Activated CD8-positive, alpha-beta T cell treated with anti-CD3 and anti-CD28 coated beads for 36 hours (primary cell): ENCODE measurements at places on chromosomes 1 and 21.

DNA sequence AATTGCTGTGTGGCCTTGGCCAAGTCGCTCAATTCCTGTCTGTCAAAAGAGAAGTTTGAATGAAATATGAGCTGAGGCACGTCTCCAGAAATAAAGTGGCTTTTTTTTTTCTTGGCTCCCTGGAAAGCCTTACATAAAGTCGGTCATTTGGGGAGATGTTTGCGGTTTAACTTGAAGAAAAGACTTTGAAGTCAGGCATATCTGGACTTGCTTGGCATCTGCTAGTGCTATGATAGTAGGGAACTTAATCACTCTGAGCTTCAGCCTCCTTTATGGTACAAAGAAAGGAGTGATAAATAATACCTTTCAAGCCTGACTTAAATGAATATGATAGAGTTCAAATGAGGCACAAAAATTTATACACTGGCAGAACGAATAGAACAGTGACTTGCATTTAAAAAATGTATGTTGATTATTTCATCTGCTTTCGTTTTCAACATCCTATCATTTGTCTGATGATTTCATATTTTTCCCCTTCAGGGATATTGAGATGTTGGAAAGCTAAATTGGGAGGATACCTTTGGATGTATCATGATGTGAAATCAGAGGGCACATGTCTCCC lies 60.2 kb downstream of the FASLG start:
- DNase-seq: no peak

- peak; percentile 69 for DNase-seq
Observed at GRCh38 chr1:196723325-196724185, 51.1 kb upstream of the CFHR3 start.

DNA sequence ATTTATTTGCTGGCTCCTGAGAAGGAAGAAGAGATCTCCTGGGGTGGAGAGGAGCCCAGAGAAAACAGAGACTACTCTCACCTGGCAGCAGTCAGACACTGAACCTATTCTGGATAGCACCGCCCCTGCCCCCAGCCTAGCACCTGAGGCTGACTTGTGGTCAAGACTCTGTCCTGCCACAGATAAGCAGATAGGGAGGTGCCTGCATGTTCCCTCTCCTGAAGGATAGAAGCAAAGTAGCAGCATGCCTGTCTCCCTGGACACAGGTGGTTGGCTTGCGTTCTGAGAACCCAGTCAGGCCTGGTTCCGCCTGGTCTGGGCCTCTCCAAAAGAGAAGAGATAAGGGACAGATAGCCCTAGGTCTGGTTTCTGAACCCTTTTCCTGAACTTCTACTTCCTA lies 1.3 kb upstream of the EFNA3 start:
- no peak for DNase-seq

- no peak for DNase-seq
Observed at GRCh38 chr1:65443647-65444046, 23.2 kb downstream of the LEPR start.

DNA sequence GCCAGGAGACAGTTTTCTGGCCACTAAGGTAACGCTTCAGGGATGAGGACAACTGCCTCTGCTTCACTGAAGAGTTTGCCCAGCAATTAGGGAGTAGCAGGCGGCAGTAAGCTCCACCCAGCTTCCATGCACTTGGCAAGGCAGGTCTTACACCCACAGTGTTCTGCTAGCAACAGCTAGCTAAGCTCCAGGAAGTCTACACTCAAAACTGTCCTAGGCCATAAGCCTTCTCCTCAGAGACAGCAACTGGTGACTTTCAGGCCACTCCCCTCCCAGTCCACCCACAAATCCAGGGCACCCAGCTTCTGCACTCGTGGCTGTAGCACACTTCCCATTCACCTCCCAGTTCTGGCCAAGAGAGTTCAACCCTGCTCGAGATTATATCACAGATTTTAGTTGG lies 47.3 kb downstream of the KMO start:
- no peak for DNase-seq

GRCh38 chr1:171769754-171770153 lies 11.7 kb upstream of the METTL13 start:
- no peak for DNase-seq

- no peak for DNase-seq
Observed at GRCh38 chr1:28421744-28422143, 52.2 kb downstream of the PHACTR4 start.

DNA sequence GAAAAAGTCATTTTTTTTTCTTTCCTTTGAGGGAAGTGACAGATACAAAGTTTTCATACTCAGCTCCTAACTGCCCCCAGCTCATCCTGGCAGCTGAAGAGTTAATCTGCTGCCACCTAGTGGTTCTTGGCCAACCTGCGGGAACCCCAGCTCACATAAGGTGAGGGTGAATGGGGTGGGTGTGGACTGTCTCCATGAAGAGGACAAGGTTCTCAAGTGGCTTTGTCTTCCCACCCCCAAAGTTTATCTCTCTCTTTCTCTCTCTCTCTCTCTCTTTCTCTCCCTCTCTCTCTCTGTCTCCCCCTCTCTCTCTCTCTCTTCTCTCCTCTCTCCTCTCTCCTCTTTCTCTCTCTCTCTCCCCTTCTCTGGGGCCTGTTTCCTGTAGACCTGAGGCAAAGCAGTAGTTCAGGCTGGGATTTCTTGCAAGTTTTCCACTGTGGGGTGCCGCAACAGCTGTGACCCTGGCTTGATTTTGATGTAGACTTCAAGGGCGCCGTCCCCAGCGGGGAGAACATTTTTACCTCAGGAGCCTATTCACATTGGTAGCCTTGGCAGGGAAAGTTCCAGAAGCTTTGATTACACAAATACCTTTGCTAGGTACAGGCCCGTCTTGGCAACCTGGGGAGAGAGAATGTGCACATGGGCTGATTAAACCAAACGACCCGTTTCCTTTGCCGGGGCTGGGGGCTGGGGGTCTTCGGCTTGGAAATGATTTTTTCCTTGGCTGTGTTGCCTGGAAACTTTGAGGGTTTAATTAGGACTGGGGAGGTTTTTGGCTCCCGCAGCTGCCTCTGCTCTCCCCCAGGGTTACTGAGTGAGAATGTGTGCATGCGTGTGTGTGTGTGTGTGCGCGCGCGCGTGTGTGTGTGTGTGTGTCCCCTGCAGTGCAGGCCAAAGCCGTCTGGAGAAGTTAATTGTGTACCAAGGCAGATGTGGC lies 135.9 kb downstream of the TM2D1 start:
- peak; percentile 83 for DNase-seq

- no peak for DNase-seq
Observed at GRCh38 chr1:21198929-21199328, 22.2 kb upstream of the EIF4G3 start.

DNA sequence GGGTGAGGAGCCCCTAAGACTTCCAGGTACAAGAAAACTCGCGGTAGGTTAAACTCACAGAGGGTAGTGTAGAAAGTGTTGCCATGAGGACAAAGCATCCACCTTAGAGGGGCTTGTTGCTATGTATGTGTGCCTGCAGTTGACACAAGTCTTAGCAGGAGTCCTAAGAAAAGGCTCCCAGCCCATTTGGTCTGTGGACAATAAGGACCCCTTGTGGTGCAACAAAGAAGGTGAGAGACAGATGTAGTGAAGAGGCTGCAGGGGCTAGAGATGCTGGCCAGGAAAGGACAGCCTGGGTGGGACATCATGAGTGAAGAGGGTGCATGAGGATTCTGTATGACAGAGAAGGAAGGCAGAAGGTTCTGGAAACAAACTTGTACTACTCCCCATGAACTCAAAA lies 36.3 kb upstream of the IL10 start:
- DNase-seq: peak; percentile 69

- DNase-seq: peak; percentile 77
Observed at GRCh38 chr1:26862781-26863684, at the start of gene SFN. Gene SFN (plus strand): TSS chr1:26863149. CDS start chr1:26863213, 64 bp downstream.

GRCh38 chr1:36122062-36123030 lies 2.7 kb downstream of the COL8A2 start:
- DNase-seq: no peak

DNA sequence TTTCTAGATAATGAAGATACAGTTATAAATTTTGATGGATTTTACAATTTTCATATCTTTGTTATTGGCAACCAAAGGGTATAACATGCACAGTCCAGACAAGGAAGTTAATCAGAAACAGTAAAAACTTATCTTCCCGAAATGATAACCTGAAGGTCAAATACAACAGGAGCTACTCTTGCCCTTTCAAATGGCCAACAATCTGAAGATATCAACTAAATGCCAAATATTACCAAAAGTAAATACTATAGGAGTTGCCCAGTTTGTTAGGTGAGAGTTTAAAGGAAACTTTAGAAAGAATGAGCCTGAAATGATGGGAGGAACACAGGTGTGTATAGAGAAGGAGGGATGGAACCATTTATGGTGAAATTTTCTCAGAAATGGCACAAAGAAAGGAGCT lies 153.2 kb downstream of the RGS7 start:
- DNase-seq: no peak

- no peak for DNase-seq
Observed at GRCh38 chr1:57336793-57337192, 87.1 kb downstream of the DAB1 start.

GRCh38 chr1:232422898-232423297 lies 207.0 kb downstream of the SIPA1L2 start:
- no peak for DNase-seq

GRCh38 chr21:44872649-44873355 lies 688 bp downstream of the PTTG1IP start:
- DNase-seq: no peak

GRCh38 chr1:67540025-67540732 lies 110.0 kb upstream of the SERBP1 start:
- no peak for DNase-seq

GRCh38 chr1:29782846-29783507 lies 546.7 kb downstream of the PTPRU start:
- no peak for DNase-seq

DNA sequence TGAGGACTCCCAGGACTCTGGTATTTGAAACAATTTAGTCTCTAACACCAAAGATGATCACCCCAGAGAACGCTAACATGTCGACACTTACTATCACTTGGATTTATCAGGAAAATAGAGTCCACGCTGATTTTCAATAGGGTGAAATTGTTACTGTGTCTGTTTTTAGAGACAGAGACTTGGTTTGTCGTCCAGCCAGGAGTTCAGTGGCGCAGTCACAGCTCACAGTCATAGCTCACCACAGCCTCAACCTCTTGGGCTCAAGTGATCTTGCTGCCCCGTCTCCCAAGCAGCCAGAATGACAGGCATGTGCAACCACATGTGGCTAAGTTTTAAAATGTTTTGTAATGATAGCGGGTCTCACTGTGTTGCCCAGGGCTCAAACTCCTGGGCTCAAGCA lies 5.3 kb downstream of the SSU72 start:
- no peak for DNase-seq

DNA sequence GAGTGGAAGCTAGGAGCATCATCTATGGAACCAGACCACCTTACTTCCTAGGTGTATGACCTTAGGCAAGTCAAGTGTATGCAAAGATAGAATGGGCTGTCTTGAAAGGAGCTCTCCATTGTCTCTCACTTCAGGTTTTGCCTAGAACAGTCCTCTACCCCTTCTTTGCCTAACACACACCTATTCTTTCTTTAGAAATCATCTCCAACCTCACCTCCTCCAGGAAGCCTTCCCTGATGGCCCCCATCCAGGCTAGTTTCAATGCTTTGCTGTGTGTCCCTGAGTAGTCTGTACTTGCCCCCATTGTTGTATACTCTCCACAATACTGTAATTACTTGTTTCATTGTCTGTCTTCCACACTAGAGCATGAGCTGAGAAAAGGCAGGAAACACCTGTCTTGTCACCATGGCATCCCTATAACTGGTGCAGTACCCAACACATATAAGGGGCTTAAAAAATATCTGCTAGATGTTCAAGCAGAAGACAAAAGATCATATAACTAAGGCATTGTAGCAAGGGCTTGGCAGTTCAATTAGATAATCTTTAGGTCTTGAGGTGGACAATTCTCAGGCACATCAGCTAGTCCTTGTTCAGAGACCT lies 83.0 kb downstream of the RRAGC start:
- no peak for DNase-seq

DNA sequence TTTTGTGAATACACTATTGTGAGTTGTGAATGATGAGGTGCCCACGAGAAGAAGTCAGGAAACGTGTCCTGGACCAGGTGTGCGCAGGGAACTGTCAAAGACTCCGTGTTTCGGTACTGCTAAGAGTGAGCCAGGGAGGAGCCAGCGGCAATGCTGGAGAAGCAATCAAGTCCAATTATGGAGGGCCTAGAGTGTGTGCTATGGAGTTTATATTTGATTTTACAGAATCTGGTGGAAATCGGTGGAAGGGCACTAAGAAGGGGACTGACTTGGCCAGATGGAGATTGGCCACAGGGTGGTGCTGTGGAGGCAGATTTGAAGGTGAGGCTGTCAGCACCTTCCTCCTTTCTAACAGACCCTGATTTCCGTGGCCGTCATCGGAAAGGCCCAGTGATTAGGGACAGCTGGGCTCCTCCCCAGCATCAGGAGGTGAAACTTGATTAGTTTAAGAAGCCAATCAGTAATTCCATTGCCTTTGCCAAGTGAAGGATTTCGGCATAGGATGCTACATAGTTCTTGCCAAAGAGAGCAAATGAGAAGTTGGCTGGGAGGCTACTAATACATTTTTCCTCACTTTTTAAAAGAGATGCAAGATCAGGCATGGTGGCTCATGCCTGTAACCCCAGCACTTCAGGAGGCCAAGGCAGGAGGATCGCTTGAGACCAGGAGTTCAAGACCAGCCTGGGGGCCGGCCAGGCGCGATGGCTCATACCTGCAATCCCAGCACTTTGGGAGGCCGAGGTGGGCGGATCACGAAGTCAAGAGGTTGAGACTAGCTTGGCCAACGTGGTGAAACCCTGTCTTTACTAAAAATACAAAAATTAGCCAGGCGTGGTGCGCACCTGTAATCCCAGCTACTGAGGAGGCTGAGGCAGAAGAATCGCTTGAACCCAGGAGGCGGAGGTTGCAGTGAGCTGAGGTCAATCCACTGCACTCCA lies 7.0 kb downstream of the PTCH2 start:
- peak; percentile 97 for DNase-seq

DNA sequence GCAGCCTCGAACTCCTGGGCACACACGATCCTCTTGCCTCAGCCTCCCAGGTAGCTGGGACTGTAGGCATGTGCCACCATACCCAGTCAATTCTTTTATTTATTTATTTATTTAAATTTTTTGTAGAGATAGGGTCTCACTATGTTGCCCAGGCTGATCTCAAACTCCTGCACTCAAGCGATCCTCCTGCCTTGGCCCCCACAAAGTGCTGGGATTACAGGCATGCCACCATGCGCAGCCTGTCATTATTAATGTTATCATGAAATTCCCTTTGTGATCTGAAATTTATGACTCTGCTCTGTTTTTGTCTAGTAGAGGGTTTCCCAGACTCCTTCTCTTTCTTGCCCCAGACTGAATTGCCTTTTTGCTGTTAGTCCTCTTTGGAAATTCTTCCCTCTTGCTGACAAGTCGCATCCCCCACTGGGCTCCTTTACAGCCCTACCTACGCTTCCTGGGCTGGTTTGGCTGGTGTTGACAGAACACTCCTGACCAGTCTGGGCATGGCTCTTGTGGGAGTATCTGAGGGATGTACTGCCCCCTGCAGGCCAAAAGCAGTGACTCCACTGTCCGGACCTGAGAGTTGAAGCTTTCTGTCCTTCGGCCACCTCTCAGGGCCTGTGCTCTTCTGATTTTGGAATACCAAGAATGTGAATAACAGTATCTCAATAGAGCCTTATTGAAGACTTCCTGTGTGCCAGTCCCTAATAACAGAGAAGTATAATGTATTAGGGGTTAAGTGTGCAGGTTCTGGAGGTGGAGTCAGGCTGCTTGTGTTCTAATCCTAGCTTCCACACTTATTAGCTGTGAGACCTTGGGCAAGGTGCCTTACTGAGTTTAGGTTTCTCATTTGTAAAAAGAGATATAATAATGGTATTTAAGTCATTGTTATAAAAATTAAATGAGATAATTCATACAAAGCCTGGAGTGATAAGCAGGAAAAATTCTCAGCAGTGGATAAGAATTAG lies 28.2 kb downstream of the TCEANC2 start:
- DNase-seq: peak; percentile 82

- DNase-seq: no peak
Observed at GRCh38 chr1:75725861-75726361, 1.4 kb downstream of the ACADM start.
